Activated CD4-positive, alpha-beta T cell treated with anti-CD3 and anti-CD28 coated beads, Interleukin-2, amount 50 U/mL, for 16 hours (primary cell): ENCODE measurements at places on chromosomes 6 and 20.

- no peak for DNase-seq
These were observed 6.7 kb downstream of the APMAP start for GRCh38 chr20:24985802-24986201.

- no peak for DNase-seq
These were observed 313.3 kb downstream of the BMP7 start for GRCh38 chr20:56953048-56953586.

DNA sequence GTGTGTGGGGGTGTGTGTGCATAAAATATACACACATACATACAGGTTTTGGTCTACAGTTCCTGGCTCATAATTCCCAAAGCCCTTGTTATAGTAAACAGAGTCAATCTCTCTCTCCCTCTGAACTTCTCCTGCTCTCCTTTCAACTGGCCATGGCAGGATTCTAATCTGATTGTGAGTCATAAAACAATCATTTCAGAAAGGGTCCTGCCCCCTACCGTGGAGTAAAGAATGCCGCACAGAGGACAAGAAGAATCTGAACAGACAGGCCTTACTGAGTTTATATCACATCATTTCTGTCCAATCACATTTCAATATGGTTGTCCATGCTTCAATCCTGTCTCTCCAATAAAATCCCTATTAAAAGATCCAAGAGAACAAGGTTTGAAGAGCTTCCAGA lies 416.9 kb downstream of the FRK start:
- DNase-seq: no peak

- no peak for DNase-seq
These were observed 12.1 kb upstream of the SMOC2 start for GRCh38 chr6:168428863-168429262.

DNA sequence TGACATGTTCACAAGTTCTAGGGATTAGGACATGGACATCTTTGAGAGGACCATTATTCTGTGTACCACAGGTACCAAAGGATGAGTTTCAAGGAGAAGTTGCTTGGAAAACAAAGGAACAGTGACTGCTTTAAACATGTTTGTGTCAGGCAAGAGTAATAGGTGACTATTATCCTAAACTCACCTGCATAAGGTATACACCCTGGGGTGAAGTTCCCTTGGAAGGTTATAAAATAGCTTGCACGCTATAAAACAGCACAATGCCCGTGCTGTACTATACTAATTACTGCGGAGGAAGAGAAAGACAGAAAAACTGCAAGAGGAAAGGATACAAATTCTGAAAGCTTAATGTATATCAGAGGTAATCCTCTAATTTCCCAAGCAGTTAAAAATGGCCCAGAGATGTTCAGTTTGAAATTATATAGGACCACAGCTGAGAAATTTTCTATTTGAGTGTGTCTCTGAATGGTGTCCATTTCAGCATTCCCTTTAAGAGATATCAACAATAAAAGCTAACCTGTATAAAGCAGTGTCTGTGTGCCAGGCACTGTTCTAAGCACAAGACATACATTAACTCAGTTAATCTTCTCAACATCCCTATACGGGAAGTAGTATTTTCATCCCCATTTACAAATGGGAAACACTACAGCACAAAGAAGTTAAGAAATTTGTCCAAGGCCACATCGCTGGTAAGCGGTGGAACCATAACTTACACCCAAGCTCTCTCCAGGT lies 19.7 kb downstream of the TBC1D32 start:
- DNase-seq: no peak

DNA sequence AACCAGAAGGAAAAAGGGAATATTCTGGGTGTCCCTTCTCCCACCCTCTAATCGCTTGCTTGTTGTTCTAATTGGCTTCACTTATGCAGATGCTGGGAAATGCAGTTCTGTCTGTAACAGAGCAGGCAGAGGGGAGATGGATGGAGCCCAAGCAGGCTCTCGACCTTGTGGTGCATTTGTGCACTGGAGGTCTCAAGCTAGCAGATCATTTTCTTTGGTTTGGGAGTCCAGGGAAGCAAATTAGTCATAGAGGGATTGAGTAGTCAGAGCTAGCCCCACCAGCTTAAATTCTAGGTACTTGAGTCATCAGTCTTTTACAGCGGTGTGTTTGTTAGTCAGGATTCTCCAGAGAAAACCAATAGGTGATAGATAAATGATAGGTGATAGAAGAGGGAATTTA lies 234.7 kb upstream of the ECI2 start:
- no peak for DNase-seq

GRCh38 chr6:79586548-79586947 lies 44.6 kb upstream of the SH3BGRL2 start:
- DNase-seq: no peak

- no peak for DNase-seq
These were observed 54.2 kb downstream of the CNR1 start for GRCh38 chr6:88111991-88112390.

DNA sequence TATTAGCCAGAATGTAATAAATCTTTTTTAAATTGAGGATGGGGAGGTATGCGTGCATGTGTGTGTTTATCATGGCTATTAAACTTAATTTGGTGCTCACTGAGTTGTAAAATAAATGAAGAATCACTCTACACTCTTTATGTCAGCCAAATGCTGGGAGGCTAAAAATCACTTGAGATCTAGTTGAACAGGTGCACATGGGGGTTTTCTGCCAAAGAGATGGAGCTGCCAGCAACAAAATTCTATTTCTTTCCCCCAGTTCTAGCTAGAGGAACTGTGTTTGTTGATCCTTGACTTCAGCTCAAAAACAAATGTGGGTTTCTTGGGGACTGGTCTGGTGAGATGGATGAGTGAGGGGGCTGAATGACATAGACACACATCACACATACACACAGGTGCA lies 183.3 kb upstream of the BTBD3 start:
- DNase-seq: no peak

GRCh38 chr6:116229287-116229913 lies 24.5 kb downstream of the TSPYL4 start:
- DNase-seq: peak; percentile 24

- no peak for DNase-seq
These were observed 45.6 kb downstream of the TAF8 start for GRCh38 chr6:42095776-42096541.

DNA sequence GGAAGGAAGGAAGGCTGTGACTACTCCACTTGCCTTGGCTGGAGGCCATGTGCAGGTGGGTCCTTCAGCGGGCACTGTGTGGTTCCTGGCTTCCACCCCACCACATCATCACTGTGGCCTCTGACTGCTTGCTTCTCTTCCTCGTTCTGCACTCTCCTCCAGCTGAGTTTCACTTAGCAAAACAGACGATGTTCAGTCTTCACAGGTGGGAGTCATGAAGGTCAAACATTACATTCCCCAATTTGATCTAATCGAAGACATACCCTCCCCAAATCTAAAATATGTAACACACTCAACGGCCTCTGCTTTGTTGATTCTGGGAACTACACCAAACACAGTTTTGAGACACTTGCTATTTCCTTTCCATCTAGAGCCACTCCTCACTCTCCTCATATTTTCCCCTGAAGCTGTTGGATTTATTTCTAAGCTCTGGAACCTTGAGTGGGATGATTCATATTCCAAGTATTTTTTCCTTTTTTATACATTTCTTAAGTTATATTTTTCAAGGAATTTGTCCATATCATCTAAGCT lies 132.5 kb upstream of the FOXA2 start:
- DNase-seq: no peak

DNA sequence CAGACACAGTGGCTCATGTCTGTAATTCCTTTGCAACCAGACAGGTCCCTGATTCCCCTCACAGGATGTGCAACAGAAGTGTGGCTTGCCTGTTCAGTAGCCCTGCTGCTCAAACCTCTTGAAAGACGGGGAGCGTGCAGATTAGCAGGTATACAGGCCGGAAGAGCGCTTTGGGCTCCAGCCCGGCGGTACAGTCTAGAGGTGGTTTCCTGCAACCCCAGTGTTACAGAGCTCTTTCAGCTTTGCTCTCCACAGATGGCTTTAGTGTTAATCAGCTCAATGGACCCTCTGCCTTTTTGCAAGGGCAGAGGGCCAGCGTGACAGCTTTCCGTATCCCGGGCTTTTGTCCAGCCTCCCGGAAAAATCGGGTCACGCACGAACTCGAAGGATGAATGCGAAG lies 67.2 kb upstream of the TNFRSF21 start:
- DNase-seq: peak; percentile 1

GRCh38 chr6:13001927-13002326 lies 285.4 kb downstream of the PHACTR1 start:
- DNase-seq: no peak

DNA sequence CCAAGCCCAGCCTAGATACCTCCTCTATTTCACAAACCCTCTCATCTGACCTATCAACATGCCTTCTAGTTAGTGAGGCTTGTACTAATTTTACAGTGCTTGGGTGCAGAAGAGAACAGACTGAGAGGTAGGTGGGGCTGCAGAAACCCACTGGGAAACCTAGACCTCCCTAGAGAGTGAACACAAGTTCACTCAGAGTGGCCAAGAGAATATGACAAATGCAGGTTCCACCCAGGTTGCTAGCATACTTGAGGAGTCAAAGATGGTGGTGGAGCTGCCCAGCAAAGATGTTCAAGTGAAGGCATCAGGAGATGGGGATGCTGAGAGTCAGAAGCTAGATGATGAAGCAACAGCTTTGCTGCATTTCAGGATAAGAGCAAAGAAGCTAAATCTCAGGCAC lies 337.0 kb downstream of the PTPRT start:
- DNase-seq: no peak

- DNase-seq: no peak
These were observed 82.1 kb downstream of the PTPRA start for GRCh38 chr20:2955257-2955970.

- DNase-seq: no peak
These were observed 222.7 kb upstream of the GMDS start for GRCh38 chr6:2467929-2468600.

GRCh38 chr20:10522328-10522727 lies 87.2 kb downstream of the SLX4IP start:
- no peak for DNase-seq

DNA sequence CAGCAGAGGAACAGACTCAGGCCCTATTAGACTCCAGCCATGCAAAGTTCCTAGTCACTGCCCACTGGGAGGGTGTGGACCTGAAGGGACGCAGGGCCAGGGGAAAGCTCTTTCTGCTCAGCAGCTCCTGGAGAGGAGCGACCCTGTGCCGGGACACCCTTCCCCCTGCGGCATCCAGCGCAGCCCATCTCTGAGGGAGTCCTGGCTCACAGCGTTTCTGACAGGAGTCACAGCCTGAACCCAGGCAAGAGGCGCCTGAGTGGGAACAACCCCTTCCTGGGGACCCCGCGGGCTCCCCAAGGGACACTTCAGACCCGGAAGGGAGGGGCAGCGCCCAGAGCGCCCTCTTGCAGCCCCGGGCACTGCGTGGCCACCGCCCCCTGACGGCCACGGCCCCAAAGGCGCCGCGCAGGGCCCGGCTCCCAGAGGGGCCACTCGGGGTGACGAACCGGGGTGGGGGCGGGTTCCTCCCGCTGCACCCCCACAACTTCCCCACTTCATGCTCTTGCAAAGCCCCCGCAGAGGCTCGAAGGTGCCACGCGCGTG lies 862 bp downstream of the UCKL1 start:
- DNase-seq: peak; percentile 40

GRCh38 chr20:54368570-54368969 lies 106.8 kb upstream of the DOK5 start:
- no peak for DNase-seq

- DNase-seq: no peak
These were observed 104.2 kb upstream of the STXBP5 start for GRCh38 chr6:147099974-147100373.

GRCh38 chr6:37761554-37762271 lies 57.8 kb upstream of the ZFAND3 start:
- no peak for DNase-seq

- no peak for DNase-seq
These were observed 265.5 kb downstream of the ALDH8A1 start for GRCh38 chr6:134684423-134684795.

GRCh38 chr6:99353126-99353525 lies 3.7 kb upstream of the FAXC start:
- DNase-seq: no peak

GRCh38 chr20:3248167-3248992 lies 9.4 kb upstream of the SLC4A11 start:
- DNase-seq: peak; percentile 16

GRCh38 chr6:145028144-145028818 lies 707.0 kb downstream of the EPM2A start:
- peak; percentile 52 for DNase-seq

GRCh38 chr6:33630014-33630413 lies 8.9 kb downstream of the ITPR3 start:
- DNase-seq: no peak

DNA sequence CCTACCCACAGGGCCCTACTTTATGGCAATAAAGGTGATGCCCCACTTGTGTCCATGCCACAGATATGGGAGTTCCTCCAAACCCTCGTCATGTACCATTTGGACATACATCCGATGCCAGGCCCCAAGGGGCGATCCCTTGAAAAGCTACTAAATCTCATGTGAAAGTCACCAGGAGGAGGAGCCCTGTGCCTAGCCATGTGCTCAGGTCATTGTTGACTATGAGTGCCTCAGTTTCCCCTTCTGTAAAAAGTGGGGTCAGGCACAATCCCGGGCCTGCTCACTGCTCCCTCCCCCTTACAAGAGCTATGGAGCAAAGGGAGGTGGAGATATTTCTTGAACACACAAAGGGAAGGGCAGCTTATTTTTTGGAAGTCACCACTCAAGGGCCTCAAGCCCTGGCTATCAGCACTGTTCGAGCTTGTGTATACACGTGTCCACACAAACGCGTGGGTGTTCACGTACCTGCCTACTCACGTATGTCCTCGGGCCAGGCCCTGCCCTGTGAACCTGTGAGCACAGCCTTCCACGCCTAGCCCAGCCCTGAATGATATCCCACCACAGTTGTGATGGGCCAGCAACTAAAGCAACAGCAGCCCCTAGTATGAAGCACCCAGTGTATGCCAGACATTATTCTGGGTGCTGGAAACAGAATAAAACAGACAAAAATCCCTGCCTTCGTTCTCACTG lies 1.9 kb downstream of the ACTL10 start:
- no peak for DNase-seq

- no peak for DNase-seq
These were observed 23.5 kb downstream of the CARMIL1 start for GRCh38 chr6:25302677-25303128.

- no peak for DNase-seq
These were observed 48.8 kb downstream of the KIZ start for GRCh38 chr20:21174516-21175239.

- peak; percentile 34 for DNase-seq
These were observed 560 bp downstream of the YTHDF1 start for GRCh38 chr20:63215101-63216040.

DNA sequence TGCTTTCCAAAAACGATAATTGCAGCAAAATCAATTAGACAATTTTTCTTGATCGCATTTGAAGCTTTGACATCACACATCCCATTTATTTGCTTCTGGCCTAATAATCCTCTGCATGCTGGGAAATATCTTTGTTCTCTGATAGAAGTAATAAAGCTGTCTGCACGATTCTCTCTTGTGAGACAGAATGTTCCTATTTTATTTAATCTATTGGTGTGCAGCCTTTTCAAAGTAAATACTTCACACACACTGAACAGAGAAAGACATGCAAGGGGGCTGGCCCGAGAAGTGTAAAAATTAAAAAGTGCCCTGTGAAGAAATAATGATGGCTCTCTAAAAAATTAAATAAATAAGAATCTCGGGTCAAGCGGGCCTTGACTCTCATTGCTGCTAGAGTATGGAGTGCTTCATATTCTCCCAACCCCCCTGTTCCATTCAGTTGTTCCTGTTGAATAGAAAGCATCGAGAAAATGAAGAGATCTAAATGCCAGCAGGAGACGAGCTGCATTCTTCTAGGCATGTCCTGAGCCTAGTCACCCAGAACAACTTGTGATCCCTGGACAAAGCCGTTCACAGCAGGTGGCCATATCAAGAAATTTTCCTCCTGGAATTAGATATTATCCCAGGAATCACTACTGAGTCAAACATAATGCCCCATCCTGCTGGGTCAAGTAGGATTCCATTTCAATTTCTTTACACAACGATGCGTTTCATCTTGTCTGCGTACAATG lies 625.9 kb upstream of the EPHA7 start:
- no peak for DNase-seq
